ENCODE measurements at places on chromosomes 4 and X.
A peak's percentile ranks its signal among the peaks of the same experiment; 100 is the strongest.

GRCh38 chrX:151974336-151975227, at the start of gene GABRE:
Gene GABRE, minus strand, starts transcription at chrX:151974676. Its CDS starts 51 bp downstream, at chrX:151974625.
- peak; percentile 69 for DNase-seq

- DNase-seq: no peak
These were observed 10.5 kb downstream of the DCAF8L2 start for GRCh38 chrX:27600686-27601085.

- DNase-seq: no peak
These were observed 478.0 kb downstream of the KCNIP4 start for GRCh38 chr4:21470535-21470934.

GRCh38 chr4:73527196-73527595, 45.7 kb downstream of the AFM start:
- no peak for DNase-seq

- DNase-seq: no peak
These were observed 38.0 kb upstream of the PDK3 start for GRCh38 chrX:24426921-24427746.

DNA sequence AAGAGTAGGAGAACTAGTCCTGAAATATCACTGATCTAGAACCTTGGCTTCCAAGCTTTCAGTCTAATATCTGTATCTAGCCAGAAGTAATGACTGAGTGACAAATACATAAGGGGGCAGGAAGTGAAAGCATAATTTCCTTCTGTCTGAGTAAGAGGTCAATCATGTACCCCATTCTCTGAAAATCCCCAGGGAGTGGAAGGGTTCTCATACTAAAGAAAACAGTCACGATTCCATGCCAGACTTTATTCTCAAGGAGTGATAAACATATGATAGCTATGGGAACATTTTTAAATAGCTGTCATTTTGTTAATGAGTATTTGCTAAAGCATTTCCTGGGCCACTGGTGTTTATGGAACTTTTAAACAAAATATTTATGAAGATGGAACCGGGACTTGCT, 308.5 kb downstream of the ARHGAP24 start:
- DNase-seq: no peak

- no peak for DNase-seq
These were observed 160.0 kb upstream of the SPRY1 start for GRCh38 chr4:123236606-123237005.

- DNase-seq: no peak
These were observed 3.9 kb downstream of the SPCS3 start for GRCh38 chr4:176323511-176324160.

DNA sequence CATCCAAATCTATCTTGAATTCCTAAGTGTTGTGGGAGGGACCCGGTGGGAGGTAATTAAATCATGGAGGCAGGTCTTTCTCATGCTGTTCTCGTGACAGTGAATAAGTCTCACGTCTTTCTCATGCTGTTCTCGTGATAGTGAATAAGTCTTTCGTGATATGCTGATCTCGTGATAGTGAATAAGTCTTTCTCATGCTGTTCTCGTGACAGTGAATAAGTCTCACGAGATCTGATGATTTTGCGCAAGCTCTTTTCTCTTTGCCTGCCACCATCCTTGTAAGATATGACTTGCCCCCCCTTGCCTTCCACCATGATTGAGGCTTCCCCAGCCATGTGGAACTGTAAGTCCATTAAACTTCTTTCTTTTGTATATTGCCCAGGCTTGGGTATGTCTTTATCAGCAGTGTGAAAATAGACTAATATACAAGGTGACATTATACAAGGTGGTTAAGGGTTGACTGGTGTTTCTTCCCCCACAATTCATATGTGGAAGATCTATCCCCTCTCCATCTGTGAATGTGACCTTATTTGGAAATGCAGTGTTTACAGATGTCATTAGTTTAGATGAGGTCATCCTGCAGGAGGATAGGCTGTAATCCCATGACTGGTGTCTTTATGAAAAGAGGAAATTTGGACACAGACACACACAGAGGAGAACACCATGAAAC, 27.6 kb downstream of the ARSD start:
- no peak for DNase-seq

DNA sequence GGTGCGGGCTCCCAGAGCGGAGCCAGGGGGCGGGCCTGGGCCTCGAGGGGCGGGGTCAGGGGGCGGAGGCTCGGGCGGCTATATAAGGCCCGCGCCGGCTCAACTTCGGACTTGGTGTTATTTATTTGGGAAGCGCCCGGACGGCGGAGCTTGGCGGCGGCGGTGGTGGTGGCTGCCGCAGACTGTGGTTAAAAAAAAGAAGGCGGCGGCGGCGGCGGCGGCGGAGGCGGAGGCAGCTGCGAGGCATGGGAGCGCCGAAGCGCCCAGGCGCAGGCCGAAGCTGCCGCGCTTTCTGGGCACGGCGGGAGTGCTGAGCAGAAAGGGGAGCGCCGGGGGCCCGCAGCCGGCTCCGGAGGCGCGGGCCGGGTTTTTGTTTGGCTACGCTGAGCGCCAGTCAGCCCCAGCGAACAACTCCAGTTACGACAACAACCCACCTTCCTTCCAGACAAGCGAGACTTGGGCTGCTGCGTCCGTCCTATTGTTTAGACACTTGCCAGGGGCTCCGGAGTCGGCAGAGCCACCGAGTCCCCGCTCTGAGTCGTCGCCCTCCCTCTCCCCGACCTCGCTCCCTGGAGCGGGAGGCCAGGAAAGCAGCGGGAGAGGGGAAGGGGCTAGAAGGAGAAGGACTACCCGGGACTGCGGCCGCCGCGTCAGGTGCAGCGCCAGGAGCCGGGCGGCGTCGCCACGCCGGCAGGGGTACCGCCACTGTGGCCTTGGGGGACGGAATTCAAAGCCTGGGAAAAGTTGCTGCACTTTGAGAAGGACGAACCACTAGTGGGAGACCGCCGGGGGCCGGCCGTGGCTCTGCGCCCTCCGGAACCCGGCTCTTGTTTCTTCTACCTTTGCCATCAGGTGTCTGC, at the start of gene SLIT2:
SLIT2 (plus strand) TSS at position 110 of the 860 bp plus-strand sequence. CDS start 1,911 bp downstream, outside the sequence.
- DNase-seq: peak; percentile 97

- DNase-seq: no peak
These were observed 280.0 kb downstream of the ANKRD50 start for GRCh38 chr4:124432500-124432899.

GRCh38 chr4:1608821-1609500, 75.2 kb downstream of the FAM53A start:
- peak; percentile 27 for DNase-seq

GRCh38 chr4:135277068-135277979, 1075.7 kb upstream of the PABPC4L start:
- no peak for DNase-seq

DNA sequence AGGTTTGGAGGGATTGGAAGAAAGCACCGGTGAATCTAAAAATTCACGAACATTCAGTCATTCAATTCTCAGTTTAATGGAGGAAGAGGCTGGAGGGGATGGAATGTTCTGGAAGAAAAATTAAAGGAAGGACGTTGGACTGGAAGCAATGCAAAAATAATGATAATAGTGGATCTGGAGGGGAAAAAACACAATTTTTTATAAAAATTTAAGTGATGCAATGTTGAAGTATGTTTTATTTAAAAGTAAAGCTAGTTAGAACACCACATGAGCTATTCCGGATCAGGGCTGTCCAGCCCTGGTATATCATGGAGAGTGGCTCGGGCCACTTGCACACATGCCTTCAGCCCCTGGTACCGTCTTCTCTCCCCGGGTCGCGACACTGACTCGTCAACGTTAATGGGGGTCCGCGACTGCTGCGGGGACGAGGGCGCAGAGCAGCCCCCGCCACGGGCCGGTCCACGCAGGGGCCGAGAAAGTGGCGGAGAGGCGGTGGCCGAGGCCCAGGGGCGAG, 204.6 kb downstream of the TENM3 start:
- no peak for DNase-seq

DNA sequence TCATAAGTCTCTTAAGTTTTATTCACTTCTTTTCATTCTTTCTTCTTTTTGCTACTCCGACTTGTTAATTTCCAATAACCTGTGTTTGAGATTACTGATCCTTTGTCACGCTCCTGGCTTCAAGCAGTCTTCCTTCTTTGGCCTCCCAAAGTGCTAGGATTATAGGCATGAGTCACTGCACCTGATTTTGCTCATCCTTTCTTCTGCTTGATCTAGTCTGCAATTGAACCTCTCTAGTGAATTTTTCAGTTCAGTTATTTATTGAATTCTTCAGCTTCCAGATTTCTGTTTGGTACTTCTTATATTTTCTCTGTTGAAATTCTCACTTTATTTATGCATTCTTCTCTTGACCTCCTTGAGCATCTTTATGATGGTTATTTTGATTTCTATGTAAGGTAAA, 38.6 kb upstream of the SYTL5 start:
- no peak for DNase-seq

DNA sequence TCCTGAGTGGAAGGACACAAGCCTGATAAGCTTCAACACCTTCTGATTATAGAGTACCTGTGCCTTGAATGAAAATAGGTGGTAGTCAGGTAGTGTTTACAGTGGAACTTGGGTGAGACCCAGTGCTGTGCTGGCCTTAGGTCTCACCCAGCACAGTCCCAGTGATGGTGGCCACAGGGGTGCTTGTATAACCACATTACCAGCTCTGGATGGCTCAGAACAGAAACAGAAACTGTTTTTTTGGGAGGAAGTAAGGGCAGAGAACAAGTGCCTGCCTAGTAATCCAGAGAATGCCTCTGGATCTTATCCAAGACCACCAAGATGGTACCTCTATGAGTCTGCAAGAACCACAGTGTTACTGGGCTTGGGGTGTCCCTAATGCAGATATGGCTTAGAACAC, 171.5 kb upstream of the DIPK2B start:
- no peak for DNase-seq

GRCh38 chrX:39859991-39860861, 237.5 kb downstream of the BCOR start:
- DNase-seq: peak; percentile 49

GRCh38 chr4:109729718-109730618, at the start of gene PLA2G12A:
Gene PLA2G12A, minus strand, starts transcription at chr4:109730070. Its CDS starts 261 bp downstream, at chr4:109729809.
- peak; percentile 95 for DNase-seq

GRCh38 chrX:2707334-2707760, 16.3 kb downstream of the CD99 start:
- DNase-seq: peak; percentile 42

DNA sequence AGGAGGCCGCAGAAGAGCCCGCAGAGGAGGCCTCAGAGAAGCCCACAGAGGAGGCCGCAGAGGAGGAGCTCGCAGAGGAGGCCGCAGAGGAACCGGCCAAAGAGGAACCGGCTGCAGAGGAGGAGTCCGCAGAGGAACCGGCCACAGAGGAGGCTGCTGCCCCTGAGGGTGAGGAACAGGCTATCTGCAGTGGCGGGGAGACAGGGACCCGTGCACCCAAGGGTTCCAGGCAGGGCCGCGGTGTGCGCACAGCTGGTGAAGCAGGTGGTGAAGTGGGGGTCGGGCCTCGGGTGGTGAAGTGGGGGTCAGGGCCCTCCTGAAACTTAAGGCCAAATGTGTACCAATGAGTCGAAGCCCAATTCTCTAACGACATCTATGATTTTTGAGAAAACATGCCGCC, 1.1 kb downstream of the CT47C1 start:
- DNase-seq: no peak

DNA sequence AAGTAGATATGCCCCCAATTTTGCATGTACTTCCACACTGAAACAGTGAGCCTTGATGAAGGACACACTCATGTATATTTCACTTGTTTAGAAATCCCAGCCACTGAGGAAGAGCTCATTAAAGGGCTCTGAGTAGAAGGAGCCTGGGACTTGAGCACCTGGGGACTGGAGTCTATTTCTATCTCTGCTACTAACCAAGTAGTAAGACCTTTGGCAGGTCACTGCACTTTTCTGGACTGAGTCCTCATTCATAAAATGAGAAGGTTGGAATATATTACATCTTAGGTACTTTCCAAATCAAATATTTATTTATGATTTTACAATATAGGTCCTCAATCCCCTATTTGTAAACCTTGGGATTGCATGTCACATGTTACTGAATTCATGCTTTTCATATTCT, 78.2 kb upstream of the C4orf54 start:
- DNase-seq: no peak

GRCh38 chr4:84622959-84623358, 40.0 kb downstream of the CDS1 start:
- DNase-seq: no peak

DNA sequence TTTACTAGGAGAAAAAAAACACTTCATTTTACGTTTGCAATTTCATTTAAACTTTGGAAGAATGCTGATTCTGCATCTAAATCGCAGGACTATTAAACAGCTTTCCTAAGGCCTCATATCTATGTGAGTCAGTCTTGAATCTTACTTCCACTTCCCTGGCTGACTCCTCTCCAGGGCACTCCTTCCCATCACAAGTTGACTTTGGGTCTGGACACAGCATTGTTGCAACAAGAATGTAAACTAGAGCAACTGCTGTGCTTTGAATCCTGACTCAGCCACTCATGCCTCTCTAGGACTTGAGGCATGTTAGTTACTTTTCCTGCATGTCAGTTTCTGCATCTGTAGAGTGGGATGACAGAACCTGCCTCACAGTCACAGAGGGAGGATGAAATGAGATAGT, 413.8 kb downstream of the FAT4 start:
- DNase-seq: peak; percentile 33

DNA sequence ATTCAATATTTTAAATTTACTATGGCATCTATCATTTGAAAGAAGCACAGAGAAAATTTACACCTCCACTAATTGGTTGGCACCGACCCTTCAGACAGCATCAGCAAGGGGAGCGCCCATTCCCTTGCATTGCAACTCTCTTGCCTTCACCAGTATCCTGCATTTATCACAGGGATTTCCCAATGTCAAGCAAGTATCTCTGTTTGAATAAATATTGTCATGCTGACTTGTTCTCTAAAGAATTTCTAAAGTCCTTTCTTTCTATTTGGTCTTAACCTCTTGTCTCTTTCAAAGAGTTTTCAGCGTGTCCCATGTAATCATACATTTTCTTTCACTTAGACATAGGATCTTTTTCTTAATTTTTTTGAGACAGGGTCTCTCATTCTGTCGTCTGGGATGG, 10.4 kb downstream of the DCTD start:
- DNase-seq: no peak

DNA sequence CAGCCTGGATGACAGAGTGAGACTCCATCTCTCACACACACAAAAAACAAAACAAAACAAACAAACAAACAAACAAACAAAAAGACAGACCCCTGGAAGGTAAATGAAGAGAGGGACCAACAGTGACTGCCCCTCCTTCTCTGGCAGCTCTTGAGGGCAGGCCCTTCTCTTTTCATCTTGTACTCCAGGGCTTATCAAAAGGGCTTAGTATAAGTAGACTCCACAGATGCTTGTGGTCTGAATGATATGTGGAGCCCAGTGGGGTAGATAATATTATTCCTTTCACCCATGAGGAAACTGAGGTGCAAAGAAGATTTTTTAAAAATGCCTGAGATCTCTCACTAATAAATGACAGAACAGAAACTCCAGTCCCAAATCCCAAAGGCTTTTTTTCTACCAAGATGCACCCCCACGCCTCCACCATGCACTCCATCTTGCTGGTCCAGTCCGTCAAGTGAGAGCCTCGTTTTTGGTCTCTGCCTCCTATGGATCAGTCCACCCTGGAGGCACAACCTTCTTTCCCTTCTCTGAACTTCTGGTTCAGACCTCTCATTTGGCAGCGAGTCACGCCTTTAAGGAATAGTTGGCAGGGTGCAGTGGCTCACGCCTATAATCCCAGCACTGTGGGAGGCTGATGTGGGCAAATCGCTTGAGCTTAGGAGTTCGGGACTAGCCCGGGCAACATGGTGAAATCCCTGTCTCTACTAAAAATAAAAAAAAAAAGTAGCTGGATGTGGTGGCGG, 17.0 kb upstream of the CHRNA9 start:
- DNase-seq: no peak

Data from iPS-NIHi11 (cell line).